ENCODE measurements at places on chromosomes 11 and 22.

GRCh38 chr11:68500206-68500605, 39.7 kb downstream of the PPP6R3 start:
- no peak for DNase-seq

GRCh38 chr11:60428517-60428916, 855 bp upstream of the MS4A5 start:
- DNase-seq, result no peak

GRCh38 chr11:86228269-86229038, 16.1 kb upstream of the EED start:
- DNase-seq, result no peak

GRCh38 chr22:30574997-30575671, 669 bp upstream of the GAL3ST1 start:
- DNase-seq, result no peak

- DNase-seq, result no peak
Measured at GRCh38 chr22:25839755-25840154, 97.8 kb downstream of the MYO18B start.

GRCh38 chr22:31148953-31149627, 8.8 kb upstream of the PLA2G3 start:
- no peak for DNase-seq

GRCh38 chr11:10155793-10156490, 138.1 kb downstream of the SBF2 start:
- DNase-seq, result no peak

DNA sequence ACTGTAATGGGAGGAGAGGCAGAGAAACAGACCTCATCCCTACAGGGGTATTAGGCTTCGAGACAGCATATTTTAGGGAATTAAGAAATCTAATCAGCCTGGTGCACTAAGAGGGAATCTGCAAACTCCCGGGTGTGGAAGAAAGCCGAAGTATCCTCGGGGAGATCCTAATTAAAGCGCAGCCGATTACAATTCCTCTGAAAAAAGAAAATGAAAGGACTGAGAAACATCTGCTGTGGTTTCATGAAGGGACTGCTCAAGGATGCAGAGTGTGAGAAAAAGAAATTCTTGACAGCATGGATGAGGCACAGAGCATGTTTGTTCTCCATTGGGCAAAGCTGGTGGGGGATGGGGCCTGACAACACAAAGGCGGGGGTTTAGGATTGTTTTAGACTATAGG, 290.0 kb upstream of the LARGE1 start:
- no peak for DNase-seq
